DMS79 (cell line): ENCODE measurements at places on chromosomes 1 and 21.

- DNase-seq: no peak
Observed at GRCh38 chr1:49190138-49190537, 413.4 kb upstream of the BEND5 start.

- DNase-seq: no peak
Observed at GRCh38 chr21:14982336-14982735, 82.5 kb downstream of the NRIP1 start.

- no peak for DNase-seq
Observed at GRCh38 chr1:153921080-153921802, 1.5 kb downstream of the GATAD2B start.

GRCh38 chr21:37915941-37916309 lies 332 bp downstream of the KCNJ6 start:
- no peak for DNase-seq
